ENCODE measurements at places on chromosomes 6 and 20.

- peak; percentile 85 for DNase-seq
These were observed 25.0 kb upstream of the ABT1 start for GRCh38 chr6:26571592-26572296.

DNA sequence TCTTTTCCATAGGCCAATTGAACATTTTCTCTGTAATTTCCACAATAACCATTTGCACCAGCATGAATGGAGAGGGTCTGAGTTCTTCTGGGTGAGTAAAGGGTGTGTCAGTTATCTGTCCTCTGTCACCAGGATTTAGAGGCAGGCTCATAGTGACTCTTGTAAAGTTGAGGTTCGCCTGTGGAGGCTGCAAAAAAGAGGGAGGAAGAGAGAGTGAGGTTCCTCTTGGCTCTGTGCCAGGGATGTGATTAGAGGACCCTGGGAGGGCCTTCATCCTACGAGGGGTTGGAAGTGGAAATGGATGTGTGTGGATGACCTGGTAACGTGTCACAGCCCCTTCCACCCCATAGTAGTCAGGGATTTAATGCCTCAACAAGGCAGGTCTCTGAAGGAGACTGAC lies 242.0 kb downstream of the ESR1 start:
- DNase-seq, result no peak

- DNase-seq, result no peak
These were observed 36.3 kb downstream of the VTA1 start for GRCh38 chr6:142183351-142183750.

- no peak for DNase-seq
These were observed 7.1 kb upstream of the MYLK2 start for GRCh38 chr20:31811796-31812728.

DNA sequence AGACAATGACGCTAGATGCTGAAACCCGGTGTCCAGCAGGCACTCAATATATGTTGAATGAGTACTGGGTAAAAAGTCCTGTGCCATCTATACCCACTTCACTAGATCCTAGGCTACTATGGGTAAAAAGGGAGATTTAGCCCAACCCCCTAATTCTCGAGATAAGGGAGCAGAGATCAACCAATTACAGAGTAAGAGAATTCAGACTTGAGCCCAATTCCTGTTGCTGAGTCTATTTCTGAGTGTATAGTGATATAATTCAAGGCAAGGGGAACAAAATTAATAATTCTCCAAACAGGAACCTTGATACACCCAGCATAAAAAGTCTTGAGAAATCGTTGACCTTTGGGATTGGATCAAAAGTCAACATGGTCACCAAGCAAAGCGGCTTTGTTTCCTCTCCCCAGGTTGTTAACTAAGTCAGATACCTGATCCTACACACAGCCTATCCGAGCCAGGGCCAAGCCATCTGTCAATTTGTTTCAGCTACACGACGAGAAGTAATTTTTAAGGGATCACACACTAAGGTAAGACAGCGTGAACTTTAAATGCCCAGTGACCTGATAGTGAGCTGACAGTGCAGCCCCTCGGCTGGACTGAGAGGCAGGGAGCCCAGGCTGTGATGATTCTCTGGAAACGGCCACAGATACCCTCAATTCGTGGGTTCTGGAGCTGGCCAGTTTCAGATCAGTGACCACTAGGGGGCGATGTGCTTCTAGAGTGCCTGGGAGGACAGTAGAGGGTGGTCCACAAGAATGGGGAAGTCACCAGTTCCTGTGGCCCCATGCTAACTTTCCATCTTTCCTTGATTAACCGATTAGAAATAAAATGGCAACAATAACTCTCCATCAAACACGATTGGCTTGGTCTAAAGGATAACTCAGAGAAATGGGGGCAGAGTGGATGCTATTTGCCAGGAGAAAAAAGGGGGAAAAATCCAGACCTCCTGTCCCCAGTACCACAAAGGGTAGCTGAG lies 46.2 kb downstream of the SLC22A23 start:
- peak; percentile 28 for DNase-seq

DNA sequence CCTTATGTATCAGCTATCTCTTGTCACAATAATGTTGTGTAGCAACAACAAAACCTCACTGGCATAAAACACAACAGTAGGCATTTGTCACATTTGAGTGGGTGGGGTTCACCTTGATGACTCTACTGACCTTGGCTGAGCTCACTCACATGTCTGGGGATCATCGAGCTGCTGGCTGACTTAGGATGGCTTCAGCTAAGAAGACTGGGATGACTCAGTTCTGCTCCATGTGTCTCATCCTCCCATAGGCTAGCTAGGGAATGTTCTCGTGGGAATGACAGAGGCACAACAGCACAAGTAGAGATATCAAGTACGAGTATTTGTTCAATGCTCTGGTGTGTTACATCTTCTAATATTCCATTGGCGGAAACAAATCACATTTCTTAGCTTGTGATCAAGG lies 167.9 kb downstream of the PLCB1 start:
- no peak for DNase-seq

DNA sequence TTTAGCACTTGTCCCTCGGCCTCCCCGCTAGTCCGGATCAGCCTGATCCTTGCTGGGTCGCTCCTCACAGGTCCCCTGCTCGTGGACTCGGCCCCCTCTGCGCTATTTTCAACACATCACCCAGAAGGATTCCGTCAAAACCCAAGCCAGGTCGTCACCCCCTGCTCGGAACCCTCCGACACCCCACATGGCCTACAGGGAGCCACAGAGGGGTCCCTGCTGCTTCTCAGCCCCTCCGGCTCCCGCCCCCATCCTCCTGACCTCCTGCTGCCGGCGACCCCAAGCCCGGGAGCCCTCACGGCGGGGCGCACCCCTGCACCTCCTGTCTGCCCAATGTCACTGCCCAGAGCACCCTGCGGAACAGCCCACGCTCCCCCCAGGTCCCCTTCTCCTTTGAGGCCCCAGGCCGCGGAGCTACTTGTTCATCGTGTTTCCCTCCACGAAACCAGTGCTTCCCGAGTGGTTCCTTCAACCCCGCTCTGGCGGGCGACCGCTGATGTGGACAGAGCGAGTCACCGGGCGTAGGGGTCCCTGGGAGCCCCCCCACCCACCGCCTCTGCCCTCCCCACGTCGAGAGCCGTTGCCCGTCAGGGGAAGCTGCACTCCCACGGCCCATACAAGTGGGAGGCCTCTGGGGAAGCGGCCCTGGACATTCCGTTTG lies 638 bp upstream of the MYL9 start:
- DNase-seq, result no peak

- DNase-seq, result peak; percentile 93
These were observed 13.6 kb downstream of the NHSL1 start for GRCh38 chr6:138485586-138486248.

Measured in foreskin melanocyte (primary cell).